Activated CD4-positive, alpha-beta memory T cell treated with anti-CD3 and anti-CD28 coated beads, Interleukin-2, amount 10 ng/mL, durations not matched to agents 7 days and 5 days (primary cell): ENCODE measurements at places on chromosomes 12 and 14. TPM values are rescaled to one million over a fixed set of nuclear protein-coding genes. Genes with fewer than 3 reads are reported as not detected.
A peak's percentile ranks its signal among the peaks of the same experiment; 100 is the strongest.

DNA sequence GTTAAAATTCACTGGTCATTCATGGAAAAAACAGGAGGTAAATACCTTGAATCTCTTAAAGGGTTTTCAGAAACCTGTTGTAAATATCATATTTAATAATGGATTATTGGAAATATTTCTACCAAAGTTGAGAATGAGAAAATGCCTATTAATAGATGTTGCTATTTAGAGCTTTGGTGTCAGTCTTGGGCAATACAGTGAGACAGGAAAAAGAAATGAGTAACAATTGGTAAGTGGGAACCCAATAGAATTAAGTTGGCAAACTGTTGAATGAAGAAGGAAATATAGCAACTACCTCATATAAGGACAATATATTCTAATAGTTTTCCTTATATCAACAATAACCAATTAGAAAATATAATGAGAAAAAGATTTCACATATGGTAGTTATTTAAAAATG lies 78.0 kb downstream of the ATF7IP start:
- H3K27me3 ChIP-seq, result no peaks in the 10 kb centered on the region
- DNase-seq, result no peak
- no peak overlapping the region for H3K27ac ChIP-seq
- H3K36me3 ChIP-seq, result peaks cover 80% of the 10 kb centered on the region

GRCh38 chr12:104495786-104496185 lies 39.0 kb downstream of the CHST11 start:
- H3K36me3 ChIP-seq, result peaks cover 62% of the 10 kb centered on the region
- no peaks in the 10 kb centered on the region for H3K27me3 ChIP-seq
- H3K4me1 ChIP-seq, result peaks cover 94% of the 10 kb centered on the region

- H3K4me3 ChIP-seq, result no peak overlapping the region
- no peak overlapping the region for H3K27ac ChIP-seq
- H3K27me3 ChIP-seq, result peaks cover 3% of the 10 kb centered on the region
- DNase-seq, result no peak
Measured at GRCh38 chr12:25929142-25929541, 29.3 kb upstream of the RASSF8 start.

DNA sequence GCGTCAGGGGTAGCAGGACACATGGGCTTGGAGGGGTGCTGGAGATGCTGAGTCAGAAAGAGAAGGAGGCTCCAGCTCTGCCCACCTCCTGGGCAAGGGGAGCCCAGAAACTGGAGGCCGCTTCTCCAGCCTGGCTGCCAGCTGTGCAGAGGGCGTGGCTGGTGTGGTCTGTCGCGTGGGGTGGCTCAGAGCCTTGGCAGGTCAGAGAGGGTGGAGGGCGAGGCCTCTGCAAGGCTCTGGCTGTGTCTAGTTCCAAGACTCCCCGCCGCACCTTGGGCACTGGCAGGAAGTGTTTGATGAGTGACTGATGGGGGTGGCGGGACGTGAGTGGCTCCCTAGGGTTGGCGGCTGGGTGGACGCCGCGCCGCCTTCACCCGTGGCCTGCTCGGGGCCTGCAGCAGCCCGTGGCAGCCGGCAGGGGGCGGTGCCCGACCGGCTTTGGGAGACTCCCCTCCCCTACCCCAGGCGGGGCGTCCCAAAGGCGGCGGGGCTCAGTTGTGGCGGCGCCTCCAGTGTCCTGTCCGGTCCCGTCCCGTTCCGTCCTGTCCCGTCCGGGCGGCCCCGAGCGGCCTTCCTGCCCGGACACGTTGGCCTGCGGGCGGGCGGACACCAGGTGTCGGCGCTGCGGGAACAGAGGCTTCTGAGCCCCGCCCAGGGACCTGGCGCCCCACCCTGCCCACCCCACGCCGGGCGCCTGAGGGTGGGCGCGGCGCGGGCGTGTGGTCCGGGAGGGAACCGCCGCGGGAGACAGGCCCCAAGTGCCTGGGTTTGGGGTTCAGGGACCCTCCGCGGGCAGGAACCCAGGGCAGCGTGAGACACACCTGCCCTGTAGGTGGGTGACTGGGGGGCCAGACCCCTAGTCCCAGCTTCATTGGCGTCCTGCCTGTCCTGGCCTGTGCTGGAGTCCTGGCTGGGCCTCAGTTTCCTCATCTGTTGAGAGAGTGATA lies 39.7 kb downstream of the KRT80 start:
- H3K36me3 ChIP-seq, result no peaks in the 10 kb centered on the region
- H3K4me3 ChIP-seq, result peak overlapping the region; percentile 41
- peak; percentile 83 for DNase-seq
- H3K4me1 ChIP-seq, result peaks cover 41% of the 10 kb centered on the region
- no peaks in the 10 kb centered on the region for H3K27me3 ChIP-seq

DNA sequence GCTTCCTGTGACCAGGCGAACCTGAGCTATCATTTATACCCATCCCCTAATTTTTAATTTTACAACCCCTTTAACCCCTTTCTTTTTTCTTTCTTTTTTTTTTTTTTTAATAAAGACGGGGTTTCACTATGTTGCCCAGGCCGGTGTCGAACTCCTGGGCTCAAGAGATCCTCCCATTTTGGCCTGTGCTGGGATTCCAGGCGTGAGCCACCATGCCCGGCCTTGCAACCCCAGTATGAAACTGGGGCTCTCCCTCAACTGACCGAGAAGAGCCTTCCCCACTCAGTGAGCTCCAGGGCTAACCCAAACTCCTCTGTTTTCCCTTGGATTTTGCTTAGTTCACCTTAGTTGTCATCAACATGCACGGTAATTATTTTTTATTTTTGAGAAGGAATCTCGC lies 992 bp downstream of the CPSF2 start:
- peak overlapping the region; percentile 97 for H3K27ac ChIP-seq
- peak overlapping the region; percentile 85 for H3K4me3 ChIP-seq
- H3K4me1 ChIP-seq, result peaks cover 60% of the 10 kb centered on the region
- peaks cover 47% of the 10 kb centered on the region for H3K36me3 ChIP-seq
- H3K27me3 ChIP-seq, result no peaks in the 10 kb centered on the region

GRCh38 chr14:104151566-104152245 lies 13.3 kb downstream of the KIF26A start:
- no peaks in the 10 kb centered on the region for H3K36me3 ChIP-seq
- no peaks in the 10 kb centered on the region for H3K27me3 ChIP-seq
- H3K27ac ChIP-seq, result no peak overlapping the region
- no peak overlapping the region for H3K4me3 ChIP-seq
- peaks cover 14% of the 10 kb centered on the region for H3K4me1 ChIP-seq

DNA sequence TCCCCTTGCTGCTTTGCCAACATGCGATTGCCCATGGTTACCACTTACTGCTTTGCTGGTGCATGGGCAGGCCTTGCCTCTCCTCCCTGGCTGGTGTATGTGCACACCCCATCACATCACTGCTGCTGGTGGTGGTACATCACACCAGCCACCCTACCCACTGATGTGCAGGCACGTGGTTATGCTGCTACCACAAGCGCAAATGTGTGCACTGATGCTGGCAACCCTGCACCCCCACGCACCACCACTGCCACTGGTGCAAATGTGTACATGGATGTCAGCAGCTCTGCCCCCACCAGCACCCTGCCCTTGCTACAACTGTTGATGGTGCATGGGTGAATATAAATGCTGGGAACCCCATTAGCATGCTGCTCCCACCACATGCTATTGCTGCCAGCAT lies 261.7 kb downstream of the AEBP2 start:
- no peak for DNase-seq
- H3K27me3 ChIP-seq, result peaks cover 7% of the 10 kb centered on the region
- H3K4me1 ChIP-seq, result peaks cover 2% of the 10 kb centered on the region
- H3K4me3 ChIP-seq, result no peak overlapping the region

GRCh38 chr14:65976761-65977404 lies 509.3 kb upstream of the CCDC196 start:
- H3K27me3 ChIP-seq, result peaks cover 8% of the 10 kb centered on the region
- H3K36me3 ChIP-seq, result no peaks in the 10 kb centered on the region
- H3K4me1 ChIP-seq, result no peaks in the 10 kb centered on the region

DNA sequence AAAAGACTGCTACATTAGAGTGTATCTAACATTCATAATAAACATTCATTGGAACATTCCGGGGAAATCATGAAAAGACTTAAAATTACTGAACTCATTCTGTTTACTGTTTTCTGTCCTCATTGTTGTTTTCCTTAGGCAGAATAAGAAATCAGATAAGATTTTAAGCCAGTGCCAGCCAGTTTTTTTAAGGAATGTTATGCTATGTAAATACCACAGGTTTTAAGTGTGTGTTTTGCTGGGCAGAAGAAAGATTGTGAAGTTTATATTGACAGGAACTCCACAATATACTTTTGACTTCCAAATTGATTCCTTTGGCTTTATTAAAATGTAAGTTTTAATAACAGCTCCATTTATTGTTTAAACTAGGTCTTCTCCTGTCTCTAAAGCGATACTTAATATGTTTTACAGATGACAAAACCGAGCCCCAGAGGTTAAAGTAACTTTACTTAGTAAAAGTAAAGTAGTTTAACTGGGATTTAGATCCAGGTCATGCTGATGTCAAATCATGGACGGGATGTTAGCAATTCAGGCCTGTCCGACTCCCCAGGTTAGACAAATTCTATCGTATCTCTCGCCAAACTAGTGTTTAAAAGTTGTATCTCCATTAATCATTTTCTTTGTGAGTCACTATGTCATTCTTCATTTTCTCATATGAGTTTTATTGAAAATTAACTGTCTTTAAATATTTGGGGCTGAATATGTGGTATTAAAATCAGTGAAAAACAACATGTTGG lies 1.7 kb downstream of the LARP4 start:
- H3K36me3 ChIP-seq, result peaks cover 7% of the 10 kb centered on the region
- DNase-seq, result no peak
- H3K4me1 ChIP-seq, result peaks cover 30% of the 10 kb centered on the region

DNA sequence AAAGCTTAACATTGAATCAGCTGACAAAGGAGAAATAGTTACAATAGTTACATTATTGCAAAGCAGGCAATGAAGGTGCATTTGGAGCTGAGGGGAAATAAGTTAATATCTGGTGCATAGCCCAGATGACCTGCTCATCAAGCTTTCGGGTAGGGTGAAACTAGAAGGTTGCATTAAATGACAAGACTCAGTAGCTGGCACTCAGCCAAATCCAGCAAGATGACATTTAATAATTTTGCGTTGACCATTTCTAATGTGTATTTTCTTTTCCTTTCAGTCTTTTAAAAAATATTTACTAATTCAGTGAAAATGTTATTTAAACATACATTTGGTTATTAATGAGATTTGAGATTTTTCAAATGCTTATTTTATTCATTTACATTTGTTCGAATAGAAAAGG lies 188.6 kb downstream of the SLC5A8 start:
- no peak for DNase-seq
- H3K27me3 ChIP-seq, result no peaks in the 10 kb centered on the region
- H3K36me3 ChIP-seq, result no peaks in the 10 kb centered on the region
- no peak overlapping the region for H3K27ac ChIP-seq

DNA sequence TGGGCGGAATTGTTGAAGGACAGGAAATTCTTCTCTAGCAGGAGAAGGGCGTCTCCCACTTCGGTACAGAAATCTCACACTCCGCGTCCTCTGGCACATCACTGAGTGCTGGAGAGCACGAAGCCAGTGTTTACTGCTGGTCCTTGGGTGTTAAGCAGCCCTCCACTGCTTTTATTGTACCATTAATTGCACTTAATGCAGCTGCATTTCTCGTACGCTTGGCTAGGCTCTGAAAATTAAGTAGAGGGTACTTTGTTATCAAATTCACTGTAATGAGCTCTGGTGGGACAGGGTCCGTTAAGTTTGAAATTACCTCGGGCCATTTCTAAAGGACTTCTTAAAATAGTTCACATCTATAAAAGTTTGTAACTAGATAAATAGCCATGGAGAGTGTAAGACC lies 411.2 kb downstream of the NPAS3 start:
- no peak overlapping the region for H3K4me3 ChIP-seq
- no peaks in the 10 kb centered on the region for H3K27me3 ChIP-seq
- no peaks in the 10 kb centered on the region for H3K36me3 ChIP-seq
- no peak for DNase-seq

GRCh38 chr14:93040982-93041381 lies 74.7 kb downstream of the ITPK1 start:
- no peaks in the 10 kb centered on the region for H3K27me3 ChIP-seq
- DNase-seq, result no peak
- no peak overlapping the region for H3K27ac ChIP-seq
- no peak overlapping the region for H3K4me3 ChIP-seq

- H3K27me3 ChIP-seq, result no peaks in the 10 kb centered on the region
- no peak overlapping the region for H3K27ac ChIP-seq
- no peak for DNase-seq
- no peaks in the 10 kb centered on the region for H3K4me1 ChIP-seq
- H3K4me3 ChIP-seq, result no peak overlapping the region
Measured at GRCh38 chr12:44225149-44225510, 389.2 kb downstream of the TMEM117 start.

DNA sequence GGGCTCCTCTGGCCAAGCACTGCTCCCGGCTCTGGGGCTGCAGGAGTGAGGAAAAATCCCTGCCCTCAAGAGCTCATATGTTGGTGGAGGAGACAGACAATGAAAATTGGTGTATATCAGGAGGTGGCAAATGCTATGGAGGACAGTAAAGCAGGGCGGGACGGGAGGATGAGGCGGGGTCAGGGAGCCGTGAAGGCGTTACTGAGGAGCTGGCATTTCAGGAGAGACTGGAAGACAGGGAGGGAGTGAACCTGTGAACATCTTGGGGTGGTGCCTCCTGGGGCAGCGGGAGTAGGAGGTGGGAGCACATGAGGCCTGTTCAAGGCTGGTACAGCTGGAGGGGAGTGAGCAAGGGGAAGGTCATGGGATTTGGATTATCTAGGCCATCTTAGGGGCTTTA lies 26.6 kb downstream of the TSPAN9 start:
- no peak for DNase-seq
- H3K27me3 ChIP-seq, result peaks cover 3% of the 10 kb centered on the region
- H3K4me1 ChIP-seq, result no peaks in the 10 kb centered on the region
- H3K4me3 ChIP-seq, result no peak overlapping the region

- H3K36me3 ChIP-seq, result peaks cover 16% of the 10 kb centered on the region
- H3K27ac ChIP-seq, result no peak overlapping the region
- H3K4me1 ChIP-seq, result peaks cover 56% of the 10 kb centered on the region
- H3K27me3 ChIP-seq, result peaks cover 83% of the 10 kb centered on the region
Measured at GRCh38 chr14:60656686-60657455, 7.6 kb upstream of the SIX1 start.

GRCh38 chr12:94109160-94109559 lies 39.2 kb upstream of the PLXNC1 start:
- no peak overlapping the region for H3K27ac ChIP-seq
- DNase-seq, result no peak
- peaks cover 13% of the 10 kb centered on the region for H3K4me1 ChIP-seq
- peaks cover 9% of the 10 kb centered on the region for H3K27me3 ChIP-seq

GRCh38 chr12:22615963-22616501 lies 8.9 kb upstream of the ETNK1 start:
- H3K4me1 ChIP-seq, result no peaks in the 10 kb centered on the region
- no peak for DNase-seq
- peaks cover 4% of the 10 kb centered on the region for H3K36me3 ChIP-seq
- no peak overlapping the region for H3K4me3 ChIP-seq
- H3K27ac ChIP-seq, result no peak overlapping the region

- no peaks in the 10 kb centered on the region for H3K27me3 ChIP-seq
- H3K4me1 ChIP-seq, result peaks cover 46% of the 10 kb centered on the region
- H3K27ac ChIP-seq, result peak overlapping the region; percentile 67
- no peaks in the 10 kb centered on the region for H3K36me3 ChIP-seq
- DNase-seq, result peak; percentile 76
Measured at GRCh38 chr12:98399532-98399931, 115.9 kb upstream of the TMPO start.

Gene KRT73
- not detected for total RNA-seq

Gene NUP107
- total RNA-seq, result 80.7 TPM

Gene MLXIP
- total RNA-seq, result 26.0 TPM

Gene B3GNT4
- total RNA-seq, result 2.6 TPM

Gene NYNRIN
- total RNA-seq, result 0.18 TPM

Gene CD163L1
- not detected for total RNA-seq

Gene SLC5A8
- total RNA-seq, result not detected

Gene LYZ
- total RNA-seq, result 0.48 TPM

Gene LMBR1L
- 82.8 TPM for total RNA-seq

Gene CCDC177
- not detected for total RNA-seq

Gene C12orf42
- total RNA-seq, result 0.25 TPM
